ENCODE measurements at places on chromosomes 12 and 14.

DNA sequence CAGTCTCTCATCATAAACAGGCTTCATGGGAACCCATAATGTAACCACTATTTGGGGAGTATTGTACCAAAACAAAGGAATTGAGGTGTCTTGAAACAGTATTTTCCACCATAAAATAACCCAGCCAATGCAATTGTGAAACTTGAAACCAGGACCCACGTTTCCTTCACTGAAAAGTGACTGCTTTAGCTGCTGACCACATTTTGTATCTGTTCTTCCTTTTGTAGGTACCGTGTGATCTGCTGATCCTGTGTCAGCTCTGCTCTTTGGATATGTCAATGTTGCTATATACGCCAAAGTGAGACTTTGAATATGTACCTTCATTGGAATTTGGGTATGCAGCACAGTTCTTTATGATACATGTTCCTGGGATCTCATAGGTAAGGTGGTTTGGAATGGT lies 95.1 kb upstream of the CNTN1 start:
- no peak for DNase-seq

GRCh38 chr12:7068240-7068993 lies 7.9 kb downstream of the C1S start:
- DNase-seq, result no peak

- DNase-seq, result no peak
Measured at GRCh38 chr14:56648508-56649301, 69.1 kb downstream of the TMEM260 start.

DNA sequence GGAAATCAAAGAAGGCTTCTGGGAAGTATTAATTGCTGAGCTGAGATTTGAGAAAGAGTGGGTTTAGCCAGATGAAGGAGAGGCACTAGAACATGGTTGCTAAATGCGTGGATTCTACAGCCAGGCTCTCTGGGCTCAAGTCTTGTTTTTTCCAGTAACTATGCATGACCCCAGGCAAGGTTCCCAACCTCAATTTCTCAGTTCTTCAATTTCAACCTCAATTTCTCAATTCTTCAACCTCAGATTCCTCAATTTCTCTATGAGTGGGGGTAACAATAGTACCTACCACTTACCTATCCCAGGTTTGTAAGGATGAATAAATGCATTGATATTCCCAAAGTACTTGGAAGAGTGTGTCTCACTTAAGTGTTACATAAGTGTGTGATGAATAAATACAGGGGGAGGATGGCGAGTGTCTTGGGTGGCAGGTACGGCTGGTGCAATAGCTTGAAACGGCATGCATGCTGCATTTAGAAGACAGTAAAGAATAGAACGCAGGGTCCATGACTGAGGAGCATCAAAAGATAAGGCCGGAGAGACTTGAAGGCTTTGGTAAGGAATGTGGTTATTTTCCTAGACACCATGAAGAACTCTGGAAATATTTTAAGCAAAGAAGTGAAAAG lies 149.1 kb upstream of the ATP2B1 start:
- DNase-seq, result no peak

DNA sequence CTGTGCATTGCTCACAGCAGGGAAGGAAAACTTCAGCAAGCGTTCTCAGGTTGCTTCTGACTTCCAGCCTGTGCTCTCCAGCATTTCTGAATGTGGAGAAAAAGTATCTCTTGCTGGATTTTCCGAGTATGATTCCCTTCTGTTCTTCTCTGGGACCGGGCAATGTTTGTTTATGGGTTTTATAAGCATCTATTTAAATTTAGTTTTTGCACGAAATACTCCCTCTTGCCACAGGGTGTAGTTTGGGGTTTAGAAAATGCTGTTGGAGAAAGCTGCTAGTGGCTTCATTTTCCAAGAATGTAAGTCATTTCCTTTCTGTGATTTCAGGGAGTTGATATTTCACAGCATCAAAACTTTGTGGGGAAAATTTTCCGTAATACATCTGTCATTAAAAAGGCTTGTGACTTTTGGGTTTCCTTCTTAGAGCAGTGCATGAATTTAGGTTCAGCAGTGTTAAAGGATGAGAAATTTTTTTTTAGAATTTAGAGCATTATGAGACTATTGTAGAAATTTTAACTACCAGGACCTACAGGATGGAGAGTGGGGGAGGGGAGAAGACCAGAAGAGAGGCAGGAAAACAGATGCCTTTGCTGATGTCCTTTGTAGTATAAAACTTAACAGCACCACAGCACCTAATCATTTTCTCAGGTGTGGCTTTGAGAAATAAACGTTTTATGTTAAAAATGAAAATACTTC lies 1.5 kb downstream of the FRMD6 start:
- DNase-seq, result no peak

DNA sequence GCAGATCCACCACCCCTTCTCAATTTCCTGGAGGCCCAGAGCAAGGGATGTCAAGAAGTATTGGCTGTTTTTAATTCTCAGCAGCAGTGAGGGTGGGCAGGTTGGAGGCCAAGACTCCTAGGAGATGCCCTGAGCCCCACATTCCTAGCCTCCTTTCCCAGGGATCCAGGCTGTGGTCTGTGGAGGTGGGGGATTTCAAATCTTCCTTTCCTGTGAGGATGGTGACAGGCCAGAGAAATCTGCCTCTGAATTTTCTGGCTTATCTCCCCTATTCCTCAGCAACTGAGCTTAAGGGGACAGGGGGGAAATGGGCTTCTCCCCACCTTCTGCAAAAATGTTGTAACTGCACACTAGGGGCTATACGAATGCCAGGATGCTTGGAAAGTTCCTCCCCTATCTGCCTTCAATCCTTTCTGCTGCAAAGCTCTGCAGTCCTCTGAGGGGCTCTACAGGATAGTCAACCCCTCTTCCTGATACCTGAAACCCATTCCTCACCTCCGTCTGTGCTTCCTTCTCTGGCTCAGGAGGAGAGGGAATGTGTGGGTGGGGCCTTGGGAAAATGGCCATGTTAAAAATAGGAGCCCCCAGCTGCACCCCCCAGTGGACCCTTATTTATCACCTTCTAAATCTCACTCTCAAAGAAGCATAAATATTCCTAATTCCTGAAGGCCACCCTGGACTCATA lies 6.6 kb downstream of the GPR84 start:
- no peak for DNase-seq
